Fibroblast of the aortic adventitia (primary cell): ENCODE measurements at places on chromosomes 7 and 10.
A peak's percentile ranks its signal among the peaks of the same experiment; 100 is the strongest.

- no peak for DNase-seq
Observed at GRCh38 chr7:54778166-54778565, 19.2 kb upstream of the SEC61G start.

- DNase-seq, result no peak
Observed at GRCh38 chr10:129759214-129760002, 204.7 kb downstream of the EBF3 start.

DNA sequence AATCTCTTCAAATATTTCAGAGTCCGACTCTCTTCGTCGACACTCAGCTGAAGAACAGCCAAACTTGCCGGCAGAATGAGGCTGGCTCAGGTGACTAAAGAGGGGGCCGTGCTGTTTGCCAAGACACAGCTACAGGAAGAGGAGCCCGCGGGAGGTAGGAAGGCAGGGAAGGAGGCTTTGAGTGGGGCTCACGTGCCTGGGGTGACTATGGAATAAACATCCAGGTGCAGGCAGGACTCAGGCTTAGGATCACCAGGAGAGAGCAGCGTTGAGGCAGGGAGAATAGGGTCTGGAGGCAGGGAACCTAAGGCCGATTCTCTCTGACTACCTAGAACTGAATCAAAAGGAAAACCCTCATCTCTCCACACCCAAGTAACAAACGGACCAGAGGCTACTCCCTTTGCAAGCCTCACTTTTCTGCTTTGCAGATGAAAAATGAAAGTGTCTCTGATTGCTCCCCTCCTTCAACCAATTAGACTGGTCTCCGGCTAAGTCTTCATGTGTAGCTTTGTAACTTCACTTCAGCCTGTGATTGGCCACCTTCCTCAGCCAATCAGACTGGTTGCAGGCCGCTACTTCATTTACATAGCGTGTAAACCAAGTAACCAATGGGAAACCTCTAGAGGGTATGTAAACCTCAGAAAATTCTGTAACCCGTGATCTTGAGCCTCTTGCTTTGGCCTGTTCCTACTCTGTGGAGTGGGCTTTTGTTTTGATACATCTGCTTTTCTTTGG is 19.7 kb upstream of the BNIP3 start:
- DNase-seq, result peak; percentile 38

- DNase-seq, result peak; percentile 84
Observed at GRCh38 chr7:28096713-28097112, 83.9 kb downstream of the JAZF1 start.

DNA sequence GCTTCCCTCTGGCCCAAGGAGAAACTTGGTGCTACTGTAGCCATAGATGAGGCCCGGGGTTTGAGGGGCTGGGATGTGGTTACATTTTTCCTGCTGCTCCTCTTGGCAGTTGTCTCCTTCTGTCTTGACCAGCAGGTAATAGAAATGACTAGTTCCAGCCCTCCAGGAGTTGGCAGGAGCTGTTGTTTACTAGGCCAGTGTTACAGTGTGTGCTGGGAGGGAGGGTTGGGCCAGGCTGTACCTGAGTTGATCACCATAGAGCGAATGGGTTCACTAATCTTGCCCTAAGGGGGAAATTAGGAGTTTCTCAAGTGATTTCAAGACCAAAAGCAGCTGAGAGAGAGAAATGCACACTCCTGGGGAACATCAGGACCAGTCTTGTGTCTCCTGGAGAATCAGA is 34.9 kb downstream of the PAX2 start:
- no peak for DNase-seq

DNA sequence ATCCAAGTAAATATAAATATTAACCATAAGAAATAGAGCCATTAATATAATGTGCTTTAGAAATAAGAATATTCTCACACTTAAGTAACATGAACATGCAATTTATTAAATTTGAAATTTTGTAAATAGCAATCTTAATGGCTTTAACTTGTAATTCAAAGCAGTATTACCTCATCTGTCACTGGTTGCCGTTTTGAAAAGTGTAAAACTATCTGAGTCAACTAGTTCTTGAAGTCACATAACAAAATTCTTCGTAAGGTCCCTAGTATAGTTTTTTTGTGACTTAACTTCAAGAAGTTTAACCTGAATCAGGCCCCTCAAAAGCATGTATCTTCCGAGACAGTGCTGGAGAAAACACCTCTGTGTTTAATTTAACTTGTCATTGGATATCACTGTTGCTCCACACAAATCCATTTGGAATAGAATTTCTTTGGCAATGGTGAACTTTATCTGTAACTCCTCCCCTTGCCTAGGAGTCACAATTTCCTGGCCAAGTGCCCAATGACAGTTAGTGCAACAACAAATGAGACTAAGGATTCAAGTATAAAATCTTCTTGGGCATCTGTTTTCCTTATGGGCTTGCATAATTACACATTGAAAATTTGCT is 47.1 kb downstream of the NT5C2 start:
- peak; percentile 97 for DNase-seq

DNA sequence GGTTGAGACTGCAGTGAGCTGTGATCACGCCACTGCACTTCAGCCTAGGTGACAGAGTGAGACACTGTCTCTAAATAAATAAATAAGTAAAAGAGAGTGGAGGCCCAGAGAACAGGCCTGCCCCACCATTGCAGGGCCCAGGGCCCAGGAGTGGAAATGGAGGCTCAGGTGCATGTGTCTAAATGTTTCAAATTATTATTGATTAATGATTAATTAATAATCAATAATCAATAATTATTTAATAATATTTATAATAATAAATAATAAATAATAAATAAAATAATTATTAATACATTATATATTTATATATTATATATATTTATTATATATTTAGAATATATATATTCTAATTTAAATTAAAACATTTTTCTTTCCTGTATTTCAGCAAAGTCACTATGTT is 53.7 kb upstream of the ZRANB1 start:
- no peak for DNase-seq

DNA sequence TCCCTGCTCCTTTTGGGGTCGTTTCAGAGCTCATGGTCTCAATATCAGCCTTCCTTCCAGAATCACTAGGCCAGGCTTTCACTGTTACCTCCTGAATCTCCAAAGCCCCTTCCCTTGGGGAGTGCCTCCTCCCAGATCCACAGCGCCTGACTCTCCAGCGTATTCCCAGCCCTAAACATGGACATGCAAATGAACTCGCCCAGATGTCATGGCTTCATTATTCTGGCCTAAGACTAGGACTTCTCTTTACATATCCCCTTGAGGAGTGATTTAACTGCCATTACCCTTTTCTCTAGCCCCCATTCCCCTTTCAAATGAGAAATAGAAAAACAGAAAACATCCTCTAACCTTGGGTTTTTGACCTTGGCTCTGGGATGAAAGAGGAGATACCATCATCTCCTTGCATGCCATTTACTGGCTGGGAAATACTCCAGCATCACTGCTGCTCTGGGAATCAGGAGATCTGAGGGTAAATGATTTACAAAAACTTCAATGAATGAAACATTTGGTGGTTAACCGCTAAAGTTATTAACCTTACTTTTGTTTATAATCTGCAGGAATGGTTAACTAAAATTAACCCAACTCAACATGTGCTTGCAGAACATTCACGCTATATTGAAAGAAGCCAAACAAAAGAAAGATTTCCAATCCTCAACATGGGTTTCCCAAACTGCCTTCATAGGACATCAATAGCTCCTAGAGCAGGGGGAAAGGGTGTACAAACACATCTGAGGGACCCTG is 37.0 kb downstream of the FAM171A1 start:
- no peak for DNase-seq

- peak; percentile 84 for DNase-seq
Observed at GRCh38 chr7:142357953-142358520, 100.2 kb upstream of the PRSS58 start.

DNA sequence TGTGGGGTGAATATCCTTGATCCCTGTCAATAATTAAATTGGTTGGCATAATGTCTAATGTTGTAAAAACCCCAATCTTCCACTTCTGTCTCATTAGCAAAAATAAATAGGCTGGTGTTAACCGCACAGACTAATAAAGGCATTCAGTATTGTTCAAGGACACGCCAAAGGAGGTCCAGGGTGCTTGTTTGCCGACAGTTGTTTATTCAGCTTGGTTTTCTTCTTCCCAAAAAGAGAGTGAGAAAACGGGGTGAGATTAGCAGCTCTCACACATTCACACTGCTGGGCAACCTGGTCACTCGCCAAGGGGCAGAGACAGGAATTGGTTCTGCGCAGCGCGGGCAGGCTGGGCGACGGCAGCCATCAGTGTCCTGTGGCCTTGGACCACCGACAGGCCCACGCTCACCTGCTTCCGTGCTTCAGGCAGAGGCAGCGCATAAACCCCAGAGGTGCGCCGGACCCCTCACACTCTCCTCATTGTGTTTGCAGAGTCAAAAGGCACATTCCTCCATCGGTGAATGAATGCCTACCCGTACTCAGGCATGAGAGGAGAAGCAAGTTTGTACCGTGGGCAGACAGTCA is 26.2 kb upstream of the LMBR1 start:
- DNase-seq, result no peak

- DNase-seq, result no peak
Observed at GRCh38 chr10:102673236-102673818, 29.0 kb downstream of the TRIM8 start.

- peak; percentile 51 for DNase-seq
Observed at GRCh38 chr7:106139265-106140251, 27.4 kb upstream of the SYPL1 start.

DNA sequence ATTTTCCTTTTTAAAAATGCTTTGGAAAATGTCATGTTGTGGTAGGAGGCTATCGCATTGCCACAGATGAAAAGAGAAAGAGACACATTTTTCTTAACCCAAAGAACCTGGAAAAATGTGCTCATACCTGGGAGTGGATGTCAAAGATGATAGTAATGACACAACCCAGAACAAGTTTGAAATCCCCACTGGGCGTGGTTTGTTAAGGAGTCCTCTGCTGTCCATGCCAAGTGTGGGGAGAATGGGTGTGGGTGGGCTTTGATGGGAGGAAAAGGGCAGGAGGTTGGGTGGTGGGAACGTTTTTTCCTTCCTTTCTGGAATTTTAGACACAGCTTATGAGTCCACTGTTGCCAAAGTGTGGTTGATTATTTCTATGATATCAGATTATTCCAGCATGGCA is 10.9 kb downstream of the OPTN start:
- DNase-seq, result no peak

GRCh38 chr10:28298951-28299350 is 3.9 kb downstream of the MPP7 start:
- no peak for DNase-seq

- DNase-seq, result no peak
Observed at GRCh38 chr10:91724933-91725332, 73.3 kb upstream of the TNKS2 start.

- DNase-seq, result peak; percentile 45
Observed at GRCh38 chr7:15558756-15559155, 3.1 kb downstream of the AGMO start.

DNA sequence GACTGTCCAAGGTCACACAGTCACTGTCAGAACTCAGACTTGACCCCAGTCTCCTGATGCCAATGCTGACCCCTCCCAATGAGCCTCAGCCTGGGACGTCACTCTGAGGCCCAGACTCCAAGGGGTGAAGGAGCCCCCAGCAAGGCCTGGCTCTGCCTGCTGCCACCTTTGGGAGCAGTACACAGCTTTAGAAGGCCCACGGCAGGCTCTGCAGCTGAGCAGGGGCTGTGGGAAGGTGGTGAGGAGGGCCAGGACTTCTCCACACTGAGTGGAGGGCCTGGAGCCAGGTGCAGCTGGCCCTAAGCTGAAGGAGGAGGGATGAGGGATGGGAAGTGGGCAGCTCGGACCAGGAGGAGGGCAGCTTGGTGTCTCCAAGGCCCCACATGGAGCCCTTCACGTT is 23.9 kb upstream of the ZMIZ1 start:
- no peak for DNase-seq

DNA sequence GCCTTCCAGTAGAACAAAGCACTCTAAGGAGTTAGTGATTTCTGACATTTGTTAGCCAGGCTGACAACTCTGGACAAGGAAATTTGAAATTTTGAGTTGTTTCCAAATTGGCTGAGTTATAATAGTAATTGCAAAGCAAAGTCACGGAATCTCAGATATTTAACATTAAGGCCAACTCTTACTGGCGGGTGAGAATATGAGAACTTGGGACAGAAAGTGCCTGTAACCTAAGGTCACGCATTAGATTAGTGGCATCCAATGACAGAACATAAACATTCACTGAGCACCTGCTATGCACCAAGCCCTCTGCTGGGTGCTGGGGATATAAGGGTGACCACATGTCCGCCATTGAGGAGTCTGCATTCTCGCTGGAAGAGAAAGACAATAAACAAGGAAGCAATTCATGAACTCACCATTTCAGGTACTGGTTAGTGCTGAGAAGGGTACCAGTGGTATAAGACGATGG is 45.5 kb upstream of the CHST15 start:
- DNase-seq, result no peak
